Activated naive CD8-positive, alpha-beta T cell treated with anti-CD3 and anti-CD28 coated beads, Interleukin-2, amount 10 ng/mL, durations not matched to agents 7 days and 5 days (primary cell): ENCODE measurements at places on chromosomes 2 and 18.

- DNase-seq, result no peak
These were observed 94.4 kb upstream of the NEUROD1 start for GRCh38 chr2:181774685-181775084.

- DNase-seq, result no peak
These were observed 97.2 kb upstream of the NXPH2 start for GRCh38 chr2:138877421-138877820.

DNA sequence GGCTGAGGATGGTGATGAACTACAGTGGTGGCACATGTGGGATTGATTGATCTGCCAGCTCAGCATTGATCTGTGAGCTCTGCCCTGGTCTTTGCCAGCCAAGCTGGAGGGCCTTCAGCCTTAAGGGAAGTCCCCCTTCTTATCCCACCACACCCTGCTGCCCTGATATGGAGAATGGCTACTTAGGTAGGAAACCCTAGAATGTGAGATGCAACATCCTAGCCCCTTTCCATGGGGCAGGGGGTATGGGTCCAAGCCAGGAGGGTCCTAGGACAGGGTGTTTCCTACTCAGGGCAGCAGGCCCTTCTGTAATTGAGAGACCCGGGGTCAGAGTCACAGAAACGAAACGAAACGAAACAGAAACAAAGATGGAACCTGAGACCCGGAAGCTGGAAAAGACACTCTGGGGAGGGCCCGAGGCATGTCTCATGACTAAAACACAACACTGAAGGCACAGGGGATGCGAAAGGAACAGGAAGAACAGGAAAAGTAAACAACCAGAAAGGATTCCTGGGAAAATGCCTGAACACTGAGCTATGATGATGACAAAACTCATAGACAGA is 16.9 kb upstream of the SULT1C2 start:
- DNase-seq, result no peak

DNA sequence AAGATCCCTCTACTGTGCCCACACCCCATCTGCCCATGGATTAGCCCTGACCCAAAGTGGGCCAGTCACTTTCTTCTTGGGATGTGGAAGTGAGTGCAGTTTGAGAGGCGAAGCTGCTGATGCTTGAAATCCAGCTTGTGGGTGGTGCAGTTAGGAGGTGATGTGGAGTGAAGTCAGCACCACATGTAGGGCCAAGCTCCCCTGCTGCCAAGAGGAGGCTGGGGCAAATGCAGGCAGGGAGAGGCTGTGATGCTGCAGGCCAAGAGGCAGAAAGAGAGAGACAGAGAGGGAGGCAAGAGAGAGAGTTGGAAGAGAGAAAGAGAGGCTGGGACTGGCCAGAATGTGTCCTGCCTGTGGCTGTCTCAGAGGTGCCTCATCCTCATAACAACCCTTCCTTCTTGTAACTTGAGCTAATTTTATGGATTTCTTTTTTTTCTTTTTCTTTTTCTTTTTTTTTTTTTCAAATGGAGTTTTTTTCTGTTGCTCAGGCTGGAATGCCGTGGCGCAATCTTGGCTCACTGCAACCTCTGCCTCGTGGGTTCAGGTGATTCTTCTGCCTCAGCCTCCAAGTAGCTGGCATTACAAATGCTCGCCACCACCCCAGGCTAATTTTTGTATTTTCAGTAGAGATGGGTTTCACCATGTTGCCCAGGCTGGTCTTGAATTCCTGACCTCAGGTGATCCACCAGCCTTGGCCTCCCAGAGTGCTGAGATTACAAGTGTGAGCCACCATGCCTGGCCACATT is 35.3 kb upstream of the CAB39 start:
- no peak for DNase-seq

- no peak for DNase-seq
These were observed 86.6 kb upstream of the BCL2L11 start for GRCh38 chr2:111034146-111034545.

GRCh38 chr18:42623935-42624334 is 491.6 kb downstream of the RIT2 start:
- DNase-seq, result no peak

- DNase-seq, result no peak
These were observed 20.4 kb upstream of the TDRD15 start for GRCh38 chr2:21103274-21103891.

GRCh38 chr2:61257446-61257845 is 95.5 kb downstream of the C2orf74 start:
- DNase-seq, result no peak

GRCh38 chr2:128134573-128134972 is 43.6 kb downstream of the UGGT1 start:
- DNase-seq, result no peak

DNA sequence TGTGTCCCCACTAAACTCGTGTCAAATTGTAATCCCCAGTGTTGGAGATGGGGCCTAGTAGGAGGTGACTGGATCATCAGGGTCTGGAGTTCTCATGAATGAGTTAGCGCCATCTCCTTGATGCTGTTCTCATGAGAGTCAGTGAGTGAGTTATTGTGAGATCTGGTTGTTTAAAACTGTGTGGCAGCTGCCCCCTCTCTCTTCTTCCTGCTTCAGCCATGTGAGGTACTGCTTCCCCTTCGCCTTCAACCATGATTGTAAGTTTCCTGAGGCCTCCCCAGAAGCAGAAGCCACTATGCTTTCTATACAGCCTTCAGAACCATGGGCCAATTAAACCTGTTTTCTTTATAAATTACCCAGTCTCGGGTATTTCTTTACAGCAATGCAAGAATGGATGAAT is 50.4 kb downstream of the AP1S3 start:
- no peak for DNase-seq

DNA sequence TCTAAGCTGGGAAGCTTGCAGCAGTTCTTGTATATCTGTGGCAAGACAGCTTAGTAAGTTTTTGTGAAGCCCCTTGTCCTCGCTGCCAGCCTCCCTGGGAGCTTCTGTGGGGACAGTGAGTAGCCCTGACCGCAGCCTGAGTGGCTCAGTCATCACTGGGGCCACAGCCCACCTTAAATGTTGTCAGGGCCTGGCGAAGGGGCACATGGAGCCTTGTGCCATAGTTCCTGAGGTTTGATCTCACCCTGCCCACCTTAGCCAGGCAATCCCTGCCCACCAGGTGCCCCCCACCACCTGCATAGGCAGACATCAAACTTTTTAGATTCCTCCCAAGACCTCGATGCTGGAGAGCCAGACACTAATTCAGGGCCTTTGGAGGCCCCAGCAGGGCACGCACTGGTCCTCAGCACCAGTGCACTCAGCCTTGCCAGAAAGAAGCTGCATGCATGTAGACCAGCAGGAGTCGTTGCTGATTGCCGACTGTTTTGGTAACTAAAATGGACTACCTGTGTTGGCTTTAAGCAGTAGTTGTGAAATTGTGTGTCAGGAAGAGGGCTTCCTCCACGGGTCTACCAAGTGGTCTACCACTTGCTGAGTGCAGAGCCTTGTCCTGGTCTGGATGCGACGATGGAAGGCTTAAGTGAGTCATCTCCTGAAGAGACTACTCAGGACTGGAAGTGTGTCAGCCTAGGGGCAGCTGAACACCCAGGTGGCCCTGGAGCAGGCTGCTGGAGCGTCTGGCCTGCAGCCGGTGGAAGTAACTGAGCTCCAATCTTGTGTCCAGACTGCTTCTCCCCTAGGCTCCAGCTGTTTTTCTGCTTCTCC is 233.1 kb downstream of the SEPTIN10 start:
- DNase-seq, result peak; percentile 15

DNA sequence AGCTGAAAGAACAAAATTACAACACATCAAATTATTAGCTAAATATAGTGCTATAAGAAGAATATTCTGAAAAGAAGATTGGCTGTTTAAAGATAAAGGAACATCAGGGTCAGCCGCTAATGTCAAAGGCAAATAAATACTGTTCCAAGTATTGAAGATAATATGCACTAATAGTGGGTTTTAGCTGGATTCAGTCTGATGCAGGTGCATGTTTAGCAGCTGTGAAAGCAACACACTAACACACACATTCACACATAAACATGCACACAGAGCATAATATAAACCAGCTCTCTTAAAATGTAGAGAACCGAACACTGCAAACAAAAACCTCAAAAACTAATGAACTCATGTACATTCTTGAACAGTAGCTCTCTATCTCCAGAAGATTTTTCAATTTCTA is 634.6 kb downstream of the ERBB4 start:
- DNase-seq, result no peak

DNA sequence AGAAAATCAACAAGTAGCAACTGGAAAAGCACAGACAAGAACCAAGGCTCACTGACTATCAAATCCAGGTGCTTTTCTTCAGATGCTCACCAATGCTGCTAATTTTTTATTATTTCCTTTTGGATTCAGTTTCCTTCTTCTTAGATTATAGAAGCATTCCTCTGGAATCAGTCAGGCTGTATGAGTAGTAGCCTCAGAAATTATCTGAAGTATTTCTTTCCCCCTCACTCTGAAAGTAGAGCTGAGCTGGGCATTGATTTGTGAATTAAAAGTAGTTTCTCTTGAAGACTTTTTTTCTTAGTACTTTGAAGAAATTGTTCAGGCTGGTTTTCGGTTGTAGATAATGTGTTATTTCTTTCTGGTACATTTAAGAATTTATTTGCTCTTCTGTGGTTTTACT is 273.7 kb downstream of the NOL4 start:
- no peak for DNase-seq

DNA sequence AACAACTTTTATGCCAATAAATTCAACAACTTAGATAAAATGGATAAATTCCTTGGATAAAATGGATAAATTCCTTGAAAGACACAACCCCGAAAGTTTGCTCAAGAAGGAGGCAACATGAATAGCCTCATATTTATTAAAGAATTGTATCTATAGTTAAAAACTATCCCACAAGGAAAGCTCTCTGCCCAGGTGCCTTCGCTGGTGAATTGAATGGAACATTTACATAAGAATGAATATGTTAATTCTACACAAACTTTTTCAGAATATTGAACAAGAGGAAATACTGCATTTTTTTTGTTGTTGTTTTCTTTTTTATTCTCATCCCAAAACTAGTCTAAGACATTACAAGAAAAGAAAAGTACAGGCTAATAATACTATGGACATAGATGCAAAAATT is 805.3 kb upstream of the RAB6C start:
- DNase-seq, result no peak

- no peak for DNase-seq
These were observed 508.4 kb downstream of the PLCL1 start for GRCh38 chr2:198312596-198313483.

DNA sequence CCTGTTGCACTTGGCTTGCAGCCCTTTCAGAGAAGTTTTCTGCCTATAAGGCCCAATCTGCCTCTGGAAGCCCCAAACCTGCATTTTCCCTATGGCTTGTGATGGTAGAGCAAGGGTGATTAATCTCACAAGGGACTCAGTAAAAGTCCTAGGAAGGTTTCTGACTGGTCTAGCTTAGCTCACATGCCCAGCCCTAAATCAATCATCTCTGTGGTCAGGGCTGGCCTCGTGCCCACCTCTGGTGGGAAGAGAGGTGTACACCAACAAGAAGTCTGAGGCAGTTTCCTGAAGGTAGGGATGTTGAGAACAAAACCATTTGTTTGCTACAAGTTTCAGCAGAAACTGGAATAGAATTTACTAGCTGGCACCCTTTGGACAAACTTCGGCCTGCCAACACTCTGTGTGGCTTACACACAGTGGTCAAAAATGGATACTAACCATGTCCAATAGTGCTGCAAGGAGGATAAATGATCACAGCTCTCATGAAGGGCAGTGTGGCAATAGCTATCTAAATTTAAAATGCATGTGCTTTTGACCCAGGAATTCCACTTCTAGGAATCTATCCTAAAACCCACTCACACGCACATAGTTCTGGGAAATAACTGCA is 96.4 kb downstream of the EN1 start:
- no peak for DNase-seq

DNA sequence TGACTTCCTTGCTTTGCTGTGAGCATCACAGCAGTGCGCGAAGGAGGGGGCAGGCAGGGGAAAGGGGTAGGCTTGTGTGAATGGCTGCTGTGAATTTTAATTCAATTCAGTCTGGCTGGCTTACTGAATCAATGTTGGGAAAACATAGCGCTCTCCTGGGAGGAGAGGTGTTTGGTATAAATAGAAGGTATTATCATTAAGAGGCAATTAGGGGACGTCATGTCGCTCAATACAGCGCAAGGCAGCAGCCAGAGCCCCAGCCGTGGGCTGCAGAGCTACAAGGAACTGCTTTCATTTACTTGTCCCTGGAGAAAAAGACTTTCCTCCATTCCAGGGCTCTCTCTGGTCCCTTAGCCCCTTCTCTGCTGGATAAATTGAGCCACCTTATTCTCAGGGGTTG is 181.4 kb upstream of the MSH6 start:
- DNase-seq, result no peak

DNA sequence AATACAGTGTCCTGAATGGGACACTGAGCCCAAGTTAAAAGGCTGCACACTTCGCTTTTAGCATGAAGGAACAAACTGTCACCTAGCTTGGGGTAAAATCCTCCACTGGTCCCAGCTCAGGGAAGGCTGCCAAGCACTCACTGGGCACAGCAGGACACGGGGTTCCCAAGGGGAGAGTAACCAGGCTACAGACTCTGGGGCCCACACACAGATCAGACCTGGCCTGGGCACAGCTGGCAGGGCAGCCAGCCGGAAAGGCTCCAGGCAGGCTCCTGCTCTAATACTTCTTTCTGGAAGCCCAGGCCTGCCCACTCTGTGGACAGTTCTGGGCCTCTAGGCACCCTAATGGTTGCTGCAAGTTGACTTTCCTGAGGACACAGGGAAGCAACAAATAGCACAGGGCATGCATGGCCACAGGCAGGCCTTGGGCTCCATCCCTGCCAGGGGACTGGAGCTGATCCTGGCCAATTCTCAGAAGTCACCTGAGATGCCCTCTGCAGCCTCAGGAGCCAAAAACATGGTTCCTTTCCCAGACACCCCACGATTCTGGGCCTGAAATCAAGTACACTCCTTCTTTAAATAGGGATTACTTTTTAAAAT is 18.7 kb upstream of the SULT1C3 start:
- DNase-seq, result no peak

DNA sequence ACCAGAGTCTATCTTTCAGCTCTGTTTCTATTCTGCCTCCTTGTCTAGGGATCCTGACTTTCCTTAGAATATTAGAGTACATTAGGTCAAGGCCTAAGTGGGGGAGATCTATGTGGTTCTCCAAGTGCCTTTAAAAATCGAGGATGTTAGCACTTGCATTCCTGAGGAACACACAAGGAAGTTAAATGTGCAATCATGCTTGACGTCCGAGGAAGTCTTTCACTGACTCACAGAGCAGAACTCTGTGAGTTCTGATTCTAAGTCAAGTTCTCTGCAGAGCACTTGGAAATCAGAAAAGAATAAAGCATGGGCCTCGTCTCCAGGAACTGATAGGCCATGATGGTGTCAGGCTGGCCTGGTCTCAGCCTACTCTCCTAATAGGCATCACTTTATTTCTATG is 17.2 kb downstream of the FHOD3 start:
- DNase-seq, result no peak

GRCh38 chr18:63700501-63700900 is 2.3 kb upstream of the SERPINB11 start:
- no peak for DNase-seq
